ENCODE measurements at places on chromosomes 13 and 19.

- no peak for DNase-seq
Observed at GRCh38 chr19:1383017-1383311, 743 bp upstream of the NDUFS7 start.

DNA sequence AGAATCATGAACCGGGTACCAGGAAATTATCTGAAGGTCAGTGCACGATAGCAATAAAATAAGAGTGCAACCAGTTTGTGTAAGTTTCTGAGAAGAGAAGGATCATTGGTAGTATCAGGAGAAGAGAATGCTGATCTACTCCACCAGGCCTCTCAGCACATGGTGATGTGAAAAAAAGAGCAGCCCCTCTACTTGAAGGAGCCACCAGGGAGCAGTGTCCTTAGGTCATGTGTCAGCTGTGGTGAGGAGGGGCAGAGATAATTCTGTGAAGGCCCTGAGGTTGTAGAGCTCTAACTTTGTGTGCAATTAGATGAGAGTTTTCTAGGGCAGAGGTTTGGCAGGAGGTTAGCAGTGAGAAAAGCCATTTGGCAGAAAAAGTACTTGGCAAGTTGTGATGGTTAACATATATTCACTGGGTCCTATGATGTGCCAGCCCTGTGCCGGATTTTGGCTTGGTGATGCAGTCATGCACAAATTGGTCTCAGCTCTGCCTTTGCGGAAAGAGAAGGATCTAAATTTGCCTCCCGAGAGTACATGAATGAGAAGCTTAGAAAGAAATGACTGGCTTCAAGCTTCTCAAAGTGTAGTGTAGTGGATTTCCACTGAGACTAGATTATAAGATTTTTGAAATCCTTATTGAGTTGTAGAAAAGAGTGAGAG, 19.2 kb upstream of the ZC3H13 start:
- DNase-seq, result peak; percentile 64

DNA sequence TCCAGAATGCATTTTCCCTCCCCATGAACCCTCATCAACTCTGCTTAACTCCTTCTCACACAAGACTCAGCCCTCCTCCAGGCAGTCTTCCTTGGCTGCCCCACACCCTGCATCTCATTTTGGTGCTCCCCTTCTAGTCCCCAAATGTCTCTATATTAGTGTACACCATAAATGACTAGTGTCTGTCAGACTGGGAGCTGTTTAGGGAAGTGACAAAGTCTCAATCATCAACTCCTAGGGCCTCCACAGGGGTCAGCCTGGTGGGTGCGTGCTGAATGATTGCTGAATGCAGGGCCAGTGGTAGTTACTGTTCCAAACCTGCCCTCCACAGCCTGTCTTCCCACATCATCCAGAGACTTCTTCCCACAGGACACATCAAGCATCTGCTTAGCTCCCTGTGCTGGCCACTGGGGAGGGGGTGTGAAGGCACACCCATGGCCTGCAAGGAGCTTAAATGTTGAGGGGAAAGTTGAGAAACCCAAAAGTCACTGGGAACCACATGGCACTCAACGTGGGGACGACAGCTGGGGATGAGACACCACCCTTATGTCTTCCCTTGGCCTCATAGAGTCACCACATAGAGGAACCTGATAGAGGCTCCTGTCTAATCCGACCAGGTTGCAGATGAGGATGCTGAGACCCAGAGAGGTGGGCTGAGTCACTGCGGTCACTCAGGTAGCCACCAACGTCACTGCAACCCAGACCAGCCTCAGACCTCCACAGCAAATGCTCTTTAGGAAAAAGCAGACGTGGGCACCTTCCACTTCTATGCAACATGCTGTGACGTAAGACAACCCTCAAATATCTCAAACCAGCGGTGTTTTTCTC, 79.3 kb upstream of the TM9SF2 start:
- no peak for DNase-seq

DNA sequence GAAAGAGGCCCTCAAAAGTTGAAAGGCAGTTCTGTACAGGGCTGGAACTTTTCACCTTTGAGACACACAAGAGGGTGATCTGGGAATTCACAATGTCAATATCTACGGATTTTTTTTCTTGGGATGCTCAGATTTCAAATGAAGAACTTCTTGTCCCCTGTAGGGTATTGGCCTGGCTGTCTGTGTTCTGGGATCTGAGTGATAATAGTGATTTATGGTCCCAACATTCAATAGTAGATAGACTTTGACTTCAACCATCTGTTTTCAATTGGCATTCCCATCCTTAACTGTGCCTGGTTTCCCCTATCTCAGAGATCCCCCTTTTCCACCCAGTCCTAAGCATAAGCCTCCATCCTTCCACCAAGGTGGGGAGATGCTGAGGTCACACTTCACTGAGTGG, 274.1 kb downstream of the COG6 start:
- DNase-seq, result no peak

- no peak for DNase-seq
Observed at GRCh38 chr13:51478418-51479198, 25.8 kb upstream of the INTS6 start.

DNA sequence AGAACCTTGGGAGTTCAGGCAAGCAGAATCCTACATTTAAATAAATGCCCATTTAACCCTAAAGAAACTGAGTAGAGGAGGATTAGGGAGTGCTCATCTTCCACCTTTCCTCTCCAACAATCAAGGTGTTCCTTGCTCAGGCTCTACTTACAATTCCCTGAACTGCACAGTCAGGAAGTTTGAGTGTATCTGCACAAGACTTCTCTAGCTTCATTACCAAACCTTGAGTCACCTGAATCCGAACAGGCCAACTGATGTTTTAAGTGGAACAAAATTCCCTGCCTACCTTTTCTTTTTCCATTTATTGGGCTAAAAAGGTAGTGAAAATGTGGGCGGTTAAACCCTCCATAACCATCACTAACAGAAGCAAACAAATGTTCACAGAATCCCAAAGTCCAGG, 78.3 kb downstream of the FOXO1 start:
- no peak for DNase-seq

Measured in GM23338 (cell line).